Activated effector memory CD4-positive, alpha-beta T cell treated with anti-CD3 and anti-CD28 coated beads, Interleukin-2, amount 50 U/mL, for 16 hours (primary cell): ENCODE measurements at places on chromosomes 16 and 17.

- peak; percentile 77 for DNase-seq
Measured at GRCh38 chr17:68344701-68345136, 53.4 kb downstream of the ARSG start.

DNA sequence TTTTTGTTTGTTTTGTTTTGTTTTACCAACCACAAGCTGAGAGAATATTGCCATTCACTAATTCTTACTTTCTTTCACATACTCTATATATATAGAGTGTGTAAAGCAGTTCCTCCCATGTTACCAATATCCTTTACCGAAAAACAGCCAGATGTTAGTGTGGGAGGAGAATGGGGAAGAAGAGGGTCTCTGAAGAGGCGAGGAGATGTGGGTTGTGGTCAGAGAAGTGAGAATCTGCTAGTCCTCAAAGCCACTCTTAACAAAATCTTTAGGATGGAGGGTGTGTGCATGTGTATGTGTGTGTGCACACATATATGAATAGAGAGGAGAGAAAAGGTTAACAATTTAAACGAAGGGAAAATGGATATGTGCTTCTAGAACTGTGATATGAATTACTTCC is 80.6 kb downstream of the TUBD1 start:
- no peak for DNase-seq

GRCh38 chr17:32563583-32563982 is 76.8 kb downstream of the CDK5R1 start:
- no peak for DNase-seq

DNA sequence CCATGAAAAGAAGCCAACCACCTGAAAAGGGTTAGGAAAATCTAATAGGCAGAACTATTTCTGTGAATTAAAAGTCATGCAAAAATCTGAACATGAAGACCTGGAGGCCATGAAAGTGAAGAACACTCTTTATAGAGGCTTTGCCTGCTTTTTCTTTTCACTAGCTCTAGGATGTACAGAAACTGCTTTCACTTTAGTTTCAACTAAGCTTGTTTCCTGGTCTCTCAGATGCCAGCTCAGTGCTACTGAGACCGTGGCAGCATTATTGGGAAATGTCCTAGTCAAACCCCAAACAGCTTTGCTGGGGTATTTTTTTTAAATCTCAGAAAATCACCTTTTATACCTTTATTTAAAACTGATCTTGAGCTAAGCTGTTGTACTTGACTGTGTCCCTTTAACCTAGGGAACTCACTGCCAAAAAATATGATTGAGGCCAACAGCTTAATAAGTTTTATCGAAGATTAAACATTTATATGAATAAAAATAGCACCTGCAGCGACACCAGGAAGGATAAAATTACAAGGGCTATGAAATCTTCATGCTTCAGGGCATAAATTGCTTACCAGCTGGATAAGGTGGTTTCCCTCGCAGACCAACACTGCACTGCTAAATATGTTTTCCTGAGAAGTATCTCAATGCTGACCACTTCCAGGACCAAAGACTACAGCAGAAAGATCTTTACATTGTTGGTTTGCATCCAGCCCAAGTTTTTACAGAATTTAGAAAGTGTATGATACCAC is 621.8 kb upstream of the ZFHX3 start:
- no peak for DNase-seq

DNA sequence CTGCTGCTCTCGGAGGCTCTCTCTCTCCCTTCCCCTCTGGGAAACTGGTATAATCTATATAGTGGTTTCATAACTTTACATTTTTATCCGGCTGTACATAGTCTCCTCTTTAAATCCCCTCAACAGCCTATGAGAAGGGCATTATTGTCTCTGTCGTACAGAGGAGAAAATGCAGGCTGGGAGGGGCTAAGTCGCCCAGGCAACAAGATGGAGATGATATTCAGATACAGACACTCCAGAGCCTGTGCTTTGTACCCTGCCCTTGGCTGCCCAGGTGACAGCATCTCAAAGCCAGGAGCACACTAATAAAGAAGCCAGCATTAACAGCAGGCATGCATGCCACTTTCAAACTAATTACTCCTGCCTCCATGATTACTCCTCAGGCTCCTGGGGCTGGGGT is 4.7 kb upstream of the EIF1 start:
- no peak for DNase-seq

DNA sequence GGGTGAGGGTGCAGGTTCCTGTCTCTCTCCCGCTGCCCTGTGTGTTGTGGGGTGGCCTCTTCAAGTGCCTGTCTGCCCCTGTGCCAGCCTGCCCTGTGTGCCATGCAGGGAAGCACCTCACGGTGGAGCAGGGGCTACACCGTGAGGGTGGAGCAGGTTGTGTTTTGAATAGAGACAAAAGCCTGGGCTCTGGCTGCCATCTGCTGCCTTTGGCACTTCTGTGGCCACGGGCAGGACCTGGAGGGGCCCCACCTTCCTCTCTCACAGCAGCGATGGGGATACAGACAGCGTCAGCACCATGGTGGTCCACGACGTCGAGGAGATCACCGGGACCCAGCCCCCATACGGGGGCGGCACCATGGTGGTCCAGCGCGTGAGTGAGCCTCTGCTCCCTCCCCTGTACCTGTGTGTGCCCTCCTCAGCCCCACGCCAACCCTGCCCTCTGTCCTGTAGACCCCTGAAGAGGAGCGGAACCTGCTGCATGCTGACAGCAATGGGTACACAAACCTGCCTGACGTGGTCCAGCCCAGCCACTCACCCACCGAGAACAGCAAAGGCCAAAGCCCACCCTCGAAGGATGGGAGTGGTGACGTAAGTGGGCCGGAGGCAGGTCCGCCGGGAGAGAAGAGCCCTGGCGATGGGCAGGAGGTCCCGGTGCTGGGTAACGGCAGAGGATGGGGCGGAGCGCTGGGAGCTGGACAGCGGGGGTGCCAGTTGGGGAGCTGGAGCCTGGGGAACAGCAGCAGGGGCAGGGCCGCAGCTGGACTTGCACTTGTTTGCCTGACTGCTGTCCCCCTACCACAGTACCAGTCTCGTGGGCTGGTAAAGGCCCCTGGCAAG is 5.4 kb upstream of the C17orf107 start:
- DNase-seq = no peak

GRCh38 chr16:3074860-3075522 is 9.6 kb downstream of the IL32 start:
- peak; percentile 92 for DNase-seq

DNA sequence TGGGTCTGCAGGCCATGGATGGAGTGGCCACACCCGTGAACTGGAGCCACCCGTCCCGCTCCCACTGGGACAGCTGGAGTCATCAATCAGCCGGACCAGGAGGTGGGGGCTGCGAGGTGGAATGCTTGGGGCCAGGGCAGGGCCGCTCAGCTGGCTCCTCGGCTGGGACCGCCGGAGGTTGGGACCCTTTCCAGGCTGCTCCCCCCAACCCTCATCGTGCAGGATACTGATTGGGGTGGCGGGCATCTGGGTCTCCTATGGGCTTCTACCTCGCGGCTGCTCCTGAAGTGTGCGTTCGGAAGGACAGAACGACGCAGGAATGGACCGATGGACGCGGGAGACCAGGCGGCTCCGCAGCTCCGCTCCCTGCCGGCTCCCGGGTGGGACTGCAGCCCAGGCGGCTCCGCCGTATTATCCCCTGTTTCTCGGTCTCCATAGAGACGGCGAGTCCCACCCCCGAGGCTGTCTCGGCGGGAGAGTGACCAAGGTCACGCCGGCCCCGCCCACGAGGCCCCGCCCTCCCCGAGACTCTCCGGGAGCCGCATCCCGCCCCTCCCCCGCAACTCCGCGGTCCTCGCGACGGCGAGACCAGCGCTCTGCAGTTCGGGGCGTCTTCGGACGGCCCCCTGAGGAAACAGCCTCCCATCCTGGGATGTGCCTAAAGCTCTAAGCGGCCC is at the start of gene TPPP3:
TSS of gene TPPP3 (minus strand) at position 388 of the 677 bp plus-strand sequence. CDS start 2,387 bp downstream, outside the sequence.
- DNase-seq = peak; percentile 69

GRCh38 chr17:63035271-63035670 is 69.2 kb downstream of the TANC2 start:
- DNase-seq = no peak

DNA sequence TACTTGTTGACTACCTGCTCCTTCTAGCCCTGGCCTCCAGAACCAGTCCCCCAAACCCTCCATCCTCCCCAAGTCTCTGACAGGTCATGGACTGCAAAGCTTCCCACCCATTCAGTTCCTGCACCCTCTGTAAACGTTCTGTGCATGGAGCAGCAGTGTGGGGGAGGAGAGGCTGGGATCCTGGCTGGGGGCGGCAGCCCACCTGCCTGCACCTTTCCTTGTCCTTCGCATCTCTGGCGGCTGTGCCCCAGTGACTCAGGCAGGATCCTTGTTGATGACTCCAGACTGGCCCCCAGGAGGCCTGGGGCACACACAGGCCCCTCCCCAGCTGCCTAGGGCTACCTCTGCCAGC is 1.6 kb upstream of the PKMYT1 start:
- DNase-seq = no peak

DNA sequence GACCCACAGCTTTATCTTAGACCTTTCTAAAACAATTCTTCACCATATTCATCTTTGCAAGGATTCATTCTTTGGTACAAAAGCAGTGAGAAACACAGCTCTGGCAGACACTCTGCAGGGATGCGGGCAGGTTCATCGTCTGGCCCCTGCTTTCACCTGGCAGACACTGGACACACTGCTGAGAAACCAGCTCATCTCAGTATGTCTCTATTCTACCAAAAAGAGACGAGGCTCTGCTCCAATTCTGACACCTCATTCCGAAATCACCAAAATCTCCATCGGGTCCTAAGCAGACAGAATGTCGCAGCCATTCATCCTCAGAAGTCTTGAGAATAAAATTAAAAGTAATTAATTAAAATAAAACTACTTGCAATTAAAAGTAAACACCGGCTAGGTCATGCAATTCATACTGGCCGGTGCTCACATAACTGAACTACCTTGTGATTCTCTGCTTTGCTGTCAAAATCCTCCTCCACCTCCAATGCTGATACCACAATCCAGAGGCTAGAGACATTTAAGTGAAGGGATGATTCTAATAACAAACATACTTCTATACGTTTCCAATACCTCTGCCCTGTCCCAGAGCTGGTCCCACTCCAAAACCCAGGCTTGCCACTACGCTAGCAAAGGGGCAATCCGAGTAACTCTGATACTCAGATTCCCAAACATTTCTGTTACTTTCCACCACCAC is 1.3 kb downstream of the RNF157 start:
- DNase-seq = peak; percentile 56

DNA sequence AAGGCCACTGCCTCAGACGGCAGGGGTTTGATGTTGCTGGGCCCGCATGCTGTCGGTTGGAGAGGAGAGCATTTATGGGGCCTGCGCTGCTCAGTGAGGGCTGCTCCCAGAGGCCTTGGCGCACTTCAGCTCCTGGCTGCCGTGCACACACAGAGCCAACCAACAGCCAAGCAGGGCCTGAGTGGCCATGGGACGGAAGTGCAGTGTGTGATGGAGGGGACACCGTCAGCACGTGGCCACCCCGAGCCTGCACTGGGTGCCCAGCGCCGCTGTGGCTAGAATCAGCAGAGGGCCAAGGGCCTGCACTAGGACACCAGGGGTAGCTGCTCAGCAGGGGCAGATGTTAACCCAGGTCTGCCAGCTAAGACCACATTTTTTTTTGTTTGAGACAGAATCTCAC is 21.8 kb downstream of the KLHL36 start:
- DNase-seq = no peak

GRCh38 chr16:73145166-73145880 is 97.4 kb upstream of the ZFHX3 start:
- no peak for DNase-seq

DNA sequence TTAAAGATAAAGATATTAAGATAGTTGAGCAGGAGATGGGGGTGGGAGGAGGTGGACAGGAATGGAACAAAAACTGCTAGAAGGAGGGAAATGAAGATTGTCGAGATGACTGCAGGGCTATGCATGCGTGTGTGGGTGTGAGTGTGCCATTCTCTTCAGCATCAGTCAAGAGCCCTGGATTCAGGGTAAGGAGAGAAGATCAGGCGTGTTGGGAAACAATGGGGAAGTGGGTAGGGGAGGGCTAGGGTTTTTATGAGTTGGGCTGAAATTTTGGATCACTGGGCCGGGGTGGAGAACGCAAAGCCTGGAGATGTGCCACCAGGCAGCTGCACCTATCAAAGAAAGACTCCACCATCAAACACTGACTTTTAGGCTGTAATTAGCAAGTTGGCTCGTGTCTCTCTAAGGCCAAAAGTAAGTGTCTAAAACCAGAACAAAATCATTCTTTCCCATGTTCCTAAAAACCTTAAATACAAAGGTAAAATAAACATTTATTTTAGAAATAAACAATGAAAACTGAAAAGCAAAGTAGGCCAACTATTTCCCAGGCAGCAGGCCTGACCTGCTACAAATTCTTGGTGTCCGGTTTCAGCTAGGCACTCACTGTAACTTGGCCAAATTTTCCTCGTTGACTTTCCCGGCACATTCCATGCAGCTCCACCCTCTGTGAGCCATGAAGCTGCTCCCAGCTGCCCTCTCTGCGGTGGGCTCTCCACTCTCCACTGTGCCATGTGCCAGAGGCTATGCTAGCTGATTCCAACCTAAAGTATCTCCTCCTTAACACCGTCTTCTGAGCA is 4.2 kb downstream of the CDRT4 start:
- no peak for DNase-seq

- DNase-seq = no peak
Measured at GRCh38 chr17:68260051-68260762, 12.4 kb downstream of the AMZ2 start.

- peak; percentile 22 for DNase-seq
Measured at GRCh38 chr16:49442805-49443204, 69.2 kb downstream of the C16orf78 start.

- DNase-seq = no peak
Measured at GRCh38 chr17:54270499-54270898, 447.8 kb downstream of the KIF2B start.

GRCh38 chr16:56781528-56781961 is 51.6 kb downstream of the NUP93 start:
- DNase-seq = no peak

DNA sequence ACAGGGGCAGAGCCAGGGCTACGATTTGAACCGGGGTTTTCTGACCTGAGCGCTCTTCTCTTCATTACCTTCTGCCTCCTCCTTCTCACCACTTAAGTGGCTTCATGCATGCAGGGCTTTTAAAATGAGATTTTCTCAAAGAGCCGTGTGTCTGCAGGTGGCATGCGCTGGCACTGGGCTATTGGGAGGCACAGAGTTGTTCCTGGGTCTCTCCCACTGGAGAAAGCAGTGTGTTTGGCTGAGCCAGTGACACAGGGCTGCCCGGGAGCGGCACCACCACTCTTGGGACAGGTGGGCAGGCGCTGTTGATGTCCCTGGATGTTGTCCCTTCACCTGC is 218.8 kb upstream of the CHMP6 start:
- DNase-seq = peak; percentile 34

- DNase-seq = no peak
Measured at GRCh38 chr17:78266231-78266631, 34.8 kb downstream of the TMEM235 start.
